ENCODE measurements at places on chromosomes 13 and 19. TPM values are rescaled to one million over a fixed set of nuclear protein-coding genes. Genes with fewer than 3 reads are reported as not detected.
A peak's percentile ranks its signal among the peaks of the same experiment; 100 is the strongest.

DNA sequence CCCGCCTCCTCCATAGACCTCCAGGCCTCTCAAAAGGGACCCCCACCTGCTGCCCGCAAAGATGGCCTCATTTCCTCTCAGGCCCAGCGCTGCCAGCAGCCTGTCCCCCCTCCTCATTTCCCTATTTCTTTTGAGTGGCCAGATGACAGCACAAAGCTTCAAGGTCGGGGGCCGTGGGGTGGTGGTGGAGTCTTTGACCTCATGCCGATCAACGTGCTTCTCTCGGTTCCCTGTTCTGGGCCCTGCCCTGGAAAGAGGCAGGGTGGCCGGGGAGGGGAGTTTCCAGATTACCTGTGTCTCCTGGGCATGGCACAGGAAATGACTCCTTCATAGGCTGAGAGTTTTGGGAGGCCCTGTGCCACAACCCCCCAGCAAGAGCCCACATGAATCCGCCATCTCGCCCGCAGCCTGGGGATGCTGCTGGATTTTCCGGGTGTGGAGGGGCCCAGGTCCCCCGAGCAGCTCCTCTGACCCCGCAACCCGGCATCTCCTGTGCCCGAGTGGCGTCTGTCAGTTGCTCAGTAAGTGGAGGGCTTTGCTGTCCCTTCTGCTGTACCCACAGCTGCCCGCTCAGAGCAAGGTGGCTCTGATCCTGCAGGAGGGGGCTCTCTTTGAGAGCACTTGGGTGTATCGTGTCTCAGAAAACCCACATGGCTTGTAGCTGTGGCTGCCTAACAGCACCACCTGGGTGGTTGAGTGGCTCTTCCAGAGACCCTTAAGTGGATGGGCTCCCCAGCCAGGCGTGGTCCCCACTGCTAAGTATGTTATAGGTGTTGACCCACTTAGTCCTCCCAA is 139.4 kb downstream of the SIPA1L3 start:
- DNase-seq: no peak

- peak; percentile 95 for DNase-seq
Measured at GRCh38 chr19:10226376-10227025, 4.6 kb downstream of the S1PR2 start.

- no peak for DNase-seq
Measured at GRCh38 chr19:18966307-18966706, 25.3 kb upstream of the HOMER3 start.

- DNase-seq: peak; percentile 50
Measured at GRCh38 chr13:110538632-110539031, 22.9 kb downstream of the RAB20 start.

DNA sequence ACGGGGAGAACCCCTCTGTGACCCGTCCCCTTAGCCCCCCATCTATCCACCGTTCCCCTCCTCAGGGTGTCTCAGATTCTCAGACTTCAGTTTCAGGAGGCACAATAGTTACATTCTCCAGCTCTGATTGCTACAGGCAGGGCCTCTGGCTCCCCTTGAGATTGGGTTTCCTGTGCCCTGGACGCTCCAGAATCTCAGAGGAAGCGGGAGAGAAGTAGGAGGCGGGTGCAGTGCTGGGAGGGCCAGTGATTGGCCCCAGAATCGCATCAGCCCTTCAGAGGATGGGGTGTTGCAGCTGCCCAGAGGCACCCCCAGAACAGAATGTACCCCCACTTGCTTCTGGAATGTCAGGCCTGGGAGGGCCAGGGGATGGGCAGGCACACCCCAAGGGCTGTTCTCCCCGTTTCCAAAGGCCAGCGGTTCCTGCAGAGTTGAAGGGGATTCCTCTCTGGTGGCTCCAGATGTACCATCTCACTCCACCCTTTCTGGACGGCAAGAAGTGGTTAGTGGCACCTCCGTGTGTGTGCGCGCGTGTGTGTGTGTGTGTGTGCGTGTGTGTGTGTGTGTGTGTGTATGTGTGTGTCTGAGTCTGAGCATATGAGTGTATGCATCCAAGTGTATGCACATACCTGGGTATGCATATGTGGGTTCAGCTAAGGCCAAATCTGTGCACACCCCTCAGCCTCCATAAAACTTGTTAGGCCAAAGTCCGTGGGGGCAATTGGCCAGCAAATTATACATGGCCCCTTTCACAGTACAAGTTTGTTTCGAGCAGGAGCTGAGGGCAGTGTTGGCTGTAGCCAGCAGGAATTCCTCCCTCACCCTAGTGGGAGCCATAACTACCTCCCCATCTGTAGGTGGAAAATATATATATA is 35.5 kb downstream of the LYL1 start:
- no peak for DNase-seq

DNA sequence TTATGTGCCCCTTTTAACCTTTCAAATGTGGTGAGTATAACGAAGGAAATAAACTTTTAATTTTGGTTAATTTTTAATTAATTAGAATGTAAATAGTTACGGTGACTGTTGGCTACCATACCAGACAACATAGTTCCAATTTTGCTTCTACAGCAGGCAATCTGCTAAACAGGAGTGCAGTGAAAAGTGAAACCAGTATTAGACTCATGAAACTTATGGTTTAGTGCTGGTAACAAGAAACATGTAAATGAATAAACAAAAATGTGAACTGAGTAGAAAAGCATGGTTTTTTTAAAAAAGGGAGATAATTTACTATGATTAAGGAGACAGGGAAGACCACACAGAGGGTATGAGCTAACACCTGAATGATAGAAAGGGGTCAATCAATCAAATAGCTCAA is 478.4 kb downstream of the PCDH9 start:
- no peak for DNase-seq

- no peak for DNase-seq
Measured at GRCh38 chr19:37813340-37813739, 34.0 kb upstream of the ZNF573 start.

GRCh38 chr13:112446347-112446861 is 70.2 kb downstream of the SPACA7 start:
- DNase-seq: no peak

GRCh38 chr19:2900296-2901252 is at the start of gene ZNF57:
ZNF57 (plus strand) TSS chr19:2900928; CDS start chr19:2901046, 118 bp downstream.
- peak; percentile 98 for DNase-seq

GRCh38 chr13:23622985-23623384 is 52.8 kb downstream of the TNFRSF19 start:
- no peak for DNase-seq

DNA sequence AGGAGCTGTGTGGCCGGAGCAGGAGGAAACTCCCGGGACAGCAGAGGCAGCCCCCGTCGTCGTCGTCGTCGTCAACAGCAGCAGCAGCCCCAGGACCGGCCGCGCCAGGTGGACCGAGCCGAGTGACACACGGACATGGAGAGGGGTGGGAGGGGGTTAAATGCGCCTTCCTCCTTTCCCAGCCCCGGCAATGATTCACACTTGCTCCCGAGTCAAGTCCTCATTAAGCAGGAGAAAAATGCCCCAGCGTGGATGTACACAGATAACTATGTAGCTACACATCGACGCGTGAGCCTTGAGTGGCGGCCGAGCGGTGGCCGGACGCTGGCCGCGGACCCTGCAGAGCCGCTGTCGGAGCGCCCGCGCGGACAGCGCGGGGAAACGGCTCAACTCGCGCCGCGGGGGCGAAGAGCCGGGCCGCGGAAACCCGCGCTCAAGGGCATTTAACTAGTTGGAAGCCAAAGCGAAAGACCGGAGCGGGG is 645 bp downstream of the UBL3 start:
- DNase-seq: peak; percentile 63

DNA sequence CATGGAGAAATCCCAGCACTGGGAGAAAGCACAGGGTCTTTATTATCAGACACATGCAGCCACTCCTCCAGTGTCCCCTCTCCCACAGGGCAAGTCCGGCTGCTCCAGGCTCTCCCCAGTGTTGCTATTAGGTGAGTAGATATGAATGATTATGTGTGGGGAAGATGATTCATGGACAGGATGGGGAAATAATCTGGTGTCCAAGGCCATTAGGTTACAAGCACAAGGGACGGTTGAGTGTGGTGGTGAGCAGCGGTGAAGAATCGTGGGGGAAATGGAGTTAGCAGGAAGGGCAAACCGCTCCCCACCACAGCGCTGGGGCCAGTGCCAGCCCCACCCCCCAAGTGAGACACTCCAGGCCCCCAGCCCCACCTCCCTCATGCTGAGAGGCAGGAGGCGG is 19.0 kb downstream of the CD177 start:
- DNase-seq: no peak

GRCh38 chr19:33194886-33195644 is 935 bp downstream of the LRP3 start:
- no peak for DNase-seq

SERP2 gene
- total RNA-seq: 6.4 TPM

P2RY11 gene
- total RNA-seq: 0.51 TPM

CBARP gene
- total RNA-seq: not detected

PRRG2 gene
- not detected for total RNA-seq

GPR18 gene
- total RNA-seq: not detected

MYO16 gene
- total RNA-seq: not detected

SHD gene
- total RNA-seq: not detected
